KBM-7 (cell line): ENCODE measurements at places on chromosomes 1 and 21.

GRCh38 chr1:21546122-21546825, 37.1 kb downstream of the ALPL start:
- no peak for DNase-seq

GRCh38 chr1:12717301-12717838, 1.5 kb downstream of the AADACL3 start:
- no peak for DNase-seq

- no peak for DNase-seq
Observed at GRCh38 chr21:27759820-27760219, 792.9 kb upstream of the ADAMTS5 start.

- DNase-seq: peak; percentile 90
Observed at GRCh38 chr1:32533792-32534327, 5.4 kb upstream of the ZBTB8A start.

- DNase-seq: no peak
Observed at GRCh38 chr1:156423422-156424352, 54.7 kb downstream of the RHBG start.

- DNase-seq: no peak
Observed at GRCh38 chr21:39336457-39337008, 12.4 kb downstream of the HMGN1 start.
